Heart left ventricle (tissue), 16 donors: ENCODE measurements at places on chromosomes 2 and 18. TPM values are rescaled to one million over a fixed set of nuclear protein-coding genes. Genes with fewer than 3 reads are reported as not detected.

DNA sequence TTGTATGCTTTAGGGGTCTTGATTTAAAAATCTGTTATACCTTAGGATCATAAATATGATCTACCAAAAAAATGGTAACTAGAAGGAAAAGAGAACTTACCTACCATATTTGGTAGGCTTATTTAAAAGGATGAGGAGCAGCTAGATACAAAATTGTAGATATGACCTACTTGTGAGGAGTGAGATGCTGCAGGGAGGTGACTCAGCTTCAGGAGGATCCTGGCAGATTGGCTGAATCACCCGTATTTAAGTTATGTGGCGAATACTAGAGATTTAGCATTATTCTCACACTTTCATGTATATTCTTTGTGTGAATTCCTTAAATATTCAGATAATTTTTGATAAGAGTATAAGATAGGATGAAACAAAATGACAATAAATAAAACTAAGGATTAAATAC is 657.3 kb upstream of the LINC00305 start:
- H3K36me3 ChIP-seq: no peaks in the 10 kb centered on the region
- no peak overlapping the region for H3K27ac ChIP-seq
- H3K27me3 ChIP-seq: no peaks in the 10 kb centered on the region

- peaks cover 41% of the 10 kb centered on the region for H3K4me1 ChIP-seq
- no peak for DNase-seq
- H3K4me3 ChIP-seq: no peak overlapping the region
- no peak overlapping the region for H3K27ac ChIP-seq
Observed at GRCh38 chr18:21747268-21747667, 6.7 kb downstream of the MIB1 start.

The ARHGAP28 gene
- 1.8 TPM for total RNA-seq

The FABP1 gene
- not detected for total RNA-seq

- no peaks in the 10 kb centered on the region for H3K36me3 ChIP-seq
- no peak overlapping the region for H3K4me3 ChIP-seq
- no peaks in the 10 kb centered on the region for H3K27me3 ChIP-seq
- no peaks in the 10 kb centered on the region for H3K4me1 ChIP-seq
Observed at GRCh38 chr2:102664471-102664909, 45.1 kb downstream of the SLC9A2 start.

The GPR45 gene
- not detected for total RNA-seq

DNA sequence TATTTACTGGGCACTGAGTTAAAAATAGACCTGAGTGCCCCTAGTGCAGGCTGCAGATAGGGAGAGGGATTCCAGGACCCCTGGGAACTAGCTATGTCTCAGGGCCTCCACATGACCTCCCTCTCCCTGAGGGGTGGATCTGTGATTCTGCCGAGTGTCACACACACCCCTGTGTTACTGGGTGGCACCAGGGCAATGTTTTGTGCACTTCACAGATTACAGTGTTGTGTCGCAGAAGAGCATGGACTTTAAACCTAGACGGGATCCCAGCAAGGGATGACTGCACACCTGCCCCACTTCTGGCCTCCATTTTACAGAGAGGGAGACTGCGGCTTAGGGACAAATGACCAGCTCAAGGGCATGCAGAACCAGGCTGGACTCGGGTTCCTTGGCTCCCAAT is 65.6 kb downstream of the ZFP36L2 start:
- H3K4me1 ChIP-seq: peaks cover 34% of the 10 kb centered on the region
- no peaks in the 10 kb centered on the region for H3K36me3 ChIP-seq
- no peaks in the 10 kb centered on the region for H3K27me3 ChIP-seq
- peak overlapping the region; percentile 83 for H3K27ac ChIP-seq
- no peak overlapping the region for H3K4me3 ChIP-seq

- H3K27me3 ChIP-seq: no peaks in the 10 kb centered on the region
- H3K36me3 ChIP-seq: peaks cover 4% of the 10 kb centered on the region
- H3K27ac ChIP-seq: no peak overlapping the region
- H3K4me1 ChIP-seq: no peaks in the 10 kb centered on the region
Observed at GRCh38 chr2:232761301-232761907, 15.0 kb downstream of the KCNJ13 start.

The AOX1 gene
- total RNA-seq: 2.9 TPM

- peak; percentile 28 for DNase-seq
- H3K27me3 ChIP-seq: no peaks in the 10 kb centered on the region
- H3K36me3 ChIP-seq: no peaks in the 10 kb centered on the region
- peaks cover 60% of the 10 kb centered on the region for H3K4me1 ChIP-seq
- H3K27ac ChIP-seq: no peak overlapping the region
Observed at GRCh38 chr2:84832772-84833461, 48.0 kb downstream of the TRABD2A start.

The TMEFF2 gene
- 0.44 TPM for total RNA-seq

DNA sequence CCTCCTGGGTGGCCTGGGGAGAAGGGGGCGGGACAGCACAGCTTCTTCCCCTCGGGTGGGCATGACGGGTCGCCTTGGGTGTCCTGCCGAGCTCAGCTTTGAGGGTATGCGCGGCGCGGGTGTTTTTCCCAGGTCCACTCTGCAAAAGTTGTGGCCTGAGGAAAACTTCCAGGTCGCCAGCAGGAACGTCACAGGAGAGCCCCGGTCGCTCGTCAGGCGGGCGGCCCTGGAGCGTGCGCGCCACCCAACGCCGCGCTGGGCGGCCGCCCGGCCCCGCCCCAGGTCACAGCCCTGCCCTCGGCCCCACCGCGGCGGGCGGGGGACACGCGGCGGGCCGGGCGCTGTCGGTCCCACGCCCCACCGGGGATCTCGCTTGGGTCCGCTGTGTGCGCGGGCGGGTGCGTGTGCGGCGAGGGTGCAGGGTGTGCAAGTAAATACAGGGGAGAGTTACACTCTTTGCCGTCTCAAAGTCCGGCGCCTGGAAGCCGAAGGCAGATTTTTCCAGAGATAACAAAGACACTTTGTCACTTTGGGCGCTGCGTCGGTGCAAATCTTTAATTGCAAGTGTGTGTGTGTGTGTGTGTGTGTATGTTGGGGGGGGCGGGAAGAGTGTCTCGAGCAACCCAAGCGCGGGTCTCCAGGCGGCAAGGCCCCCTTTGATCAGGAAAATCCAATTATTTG is 616 bp upstream of the SP5 start:
- peaks cover 90% of the 10 kb centered on the region for H3K27me3 ChIP-seq
- H3K36me3 ChIP-seq: no peaks in the 10 kb centered on the region
- H3K4me3 ChIP-seq: peak overlapping the region; percentile 45

DNA sequence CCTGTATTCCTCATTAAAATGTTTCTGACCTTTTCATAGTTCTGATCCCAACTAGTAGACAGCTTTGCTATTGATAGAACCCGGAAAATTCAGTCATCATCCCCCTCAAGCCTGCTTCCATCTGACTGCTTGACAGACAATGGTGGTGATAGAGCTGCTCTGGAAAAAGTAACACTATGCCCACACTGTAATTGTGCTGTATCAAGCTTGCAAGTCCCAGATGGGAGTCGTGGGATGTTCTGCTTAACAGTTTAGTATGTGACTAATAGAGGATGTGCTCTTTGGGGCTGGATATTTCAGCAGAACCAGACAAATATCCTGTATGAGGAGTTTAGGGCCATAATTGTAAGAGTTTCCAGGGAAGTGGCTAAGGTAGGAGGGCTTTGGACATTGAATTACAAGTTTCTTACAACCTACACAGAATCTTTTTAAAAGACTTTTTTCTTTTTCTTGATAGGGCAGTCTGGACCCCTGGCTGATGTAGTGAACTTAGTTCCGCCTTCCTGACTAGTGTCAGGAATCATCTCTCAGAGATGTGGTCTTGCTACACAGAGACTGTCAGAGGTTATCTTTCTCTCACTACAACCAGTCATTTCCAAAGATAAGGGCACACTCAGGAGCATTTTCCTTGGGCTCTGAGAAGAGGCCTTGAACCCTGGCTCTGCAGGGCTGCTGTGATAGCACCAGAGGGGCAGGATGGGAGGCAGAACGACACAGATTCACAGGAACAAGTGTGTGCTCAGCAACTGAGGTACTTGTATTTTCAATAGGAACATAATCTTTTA is 158.0 kb upstream of the RBMS1 start:
- no peaks in the 10 kb centered on the region for H3K36me3 ChIP-seq
- no peak overlapping the region for H3K27ac ChIP-seq
- peaks cover 36% of the 10 kb centered on the region for H3K4me1 ChIP-seq
- H3K4me3 ChIP-seq: no peak overlapping the region

The WNT6 gene
- 0.38 TPM for total RNA-seq

GRCh38 chr2:13135369-13135768 is 418.6 kb downstream of the TRIB2 start:
- H3K27ac ChIP-seq: peak overlapping the region; percentile 53
- no peaks in the 10 kb centered on the region for H3K27me3 ChIP-seq
- no peaks in the 10 kb centered on the region for H3K36me3 ChIP-seq
- DNase-seq: no peak
- no peak overlapping the region for H3K4me3 ChIP-seq
- H3K4me1 ChIP-seq: no peaks in the 10 kb centered on the region

The VWC2L gene
- total RNA-seq: not detected

DNA sequence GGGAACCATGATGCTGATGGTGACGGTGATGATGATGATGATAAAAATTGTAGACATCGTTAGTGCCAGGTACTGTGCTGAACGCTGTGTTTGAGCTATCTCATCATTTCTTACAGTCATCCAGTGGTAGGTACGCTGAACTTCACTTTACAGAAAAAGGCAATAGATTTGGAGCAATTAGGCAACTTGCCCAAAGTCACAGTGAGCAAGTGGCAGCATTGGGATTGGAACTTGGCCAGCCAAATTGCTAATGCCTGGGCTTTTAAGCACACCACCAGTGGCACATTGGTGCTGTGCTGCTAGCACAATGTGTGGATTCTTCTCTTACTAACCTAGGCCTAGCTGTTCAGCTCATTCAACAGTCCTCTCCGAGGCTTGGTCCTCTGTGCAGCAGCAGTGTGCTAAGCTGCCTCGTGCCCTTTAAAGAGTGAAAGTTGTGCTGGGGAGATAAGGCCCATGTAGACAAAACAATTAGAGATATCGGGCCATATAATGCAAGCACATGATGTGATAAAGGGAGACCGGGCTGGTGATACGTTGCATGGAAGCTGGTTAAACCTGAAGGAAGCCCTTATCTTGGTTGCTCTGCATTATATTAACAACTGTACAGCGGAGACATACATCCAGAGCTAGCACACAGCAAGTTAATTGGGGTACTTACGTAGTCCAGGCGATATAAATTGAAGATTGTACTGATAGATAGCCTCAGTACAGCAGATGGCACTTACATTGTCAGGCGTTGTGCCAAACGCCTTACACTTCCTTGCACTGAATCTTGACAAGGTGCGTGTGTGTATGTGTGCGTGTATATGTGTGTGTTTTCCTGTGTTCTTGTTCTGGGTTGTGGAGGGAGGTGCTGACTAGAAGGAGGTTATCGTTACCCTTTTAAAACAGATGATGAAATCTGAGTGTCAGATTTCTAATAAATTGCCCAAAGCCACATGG is 28.4 kb downstream of the HK2 start:
- DNase-seq: no peak
- no peak overlapping the region for H3K27ac ChIP-seq
- H3K27me3 ChIP-seq: no peaks in the 10 kb centered on the region

The SLC39A10 gene
- total RNA-seq: 7.2 TPM

GRCh38 chr2:158513841-158514240 is 57.1 kb downstream of the PKP4 start:
- DNase-seq: no peak
- no peaks in the 10 kb centered on the region for H3K27me3 ChIP-seq
- peaks cover 27% of the 10 kb centered on the region for H3K4me1 ChIP-seq
- H3K4me3 ChIP-seq: no peak overlapping the region
- H3K36me3 ChIP-seq: no peaks in the 10 kb centered on the region

- no peak overlapping the region for H3K27ac ChIP-seq
- H3K4me1 ChIP-seq: no peaks in the 10 kb centered on the region
- H3K36me3 ChIP-seq: no peaks in the 10 kb centered on the region
- no peaks in the 10 kb centered on the region for H3K27me3 ChIP-seq
- H3K4me3 ChIP-seq: no peak overlapping the region
Observed at GRCh38 chr2:8472545-8473323, 209.1 kb upstream of the ID2 start.

DNA sequence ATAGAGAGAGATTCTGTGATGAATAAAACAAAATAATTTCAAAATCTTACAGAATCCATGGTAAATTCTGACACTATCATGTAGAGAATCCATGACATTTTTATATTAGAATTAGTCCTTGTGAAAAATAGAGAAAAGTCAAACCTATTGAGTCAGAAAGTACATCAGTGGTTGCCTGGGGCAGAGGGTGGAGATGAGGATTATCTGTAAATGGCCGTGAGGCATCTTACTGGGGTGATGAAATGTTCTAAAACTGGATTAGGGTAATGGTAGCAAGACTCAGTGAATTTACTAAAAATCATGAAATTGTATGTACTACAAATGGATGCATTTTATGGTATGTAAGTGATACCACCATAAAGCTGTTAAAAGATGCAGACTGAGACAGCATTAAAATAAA is 323.1 kb downstream of the SLC8A1 start:
- peak overlapping the region; percentile 80 for H3K27ac ChIP-seq
- peaks cover 5% of the 10 kb centered on the region for H3K4me1 ChIP-seq
- no peaks in the 10 kb centered on the region for H3K36me3 ChIP-seq
- no peak for DNase-seq

The C2orf78 gene
- total RNA-seq: not detected

DNA sequence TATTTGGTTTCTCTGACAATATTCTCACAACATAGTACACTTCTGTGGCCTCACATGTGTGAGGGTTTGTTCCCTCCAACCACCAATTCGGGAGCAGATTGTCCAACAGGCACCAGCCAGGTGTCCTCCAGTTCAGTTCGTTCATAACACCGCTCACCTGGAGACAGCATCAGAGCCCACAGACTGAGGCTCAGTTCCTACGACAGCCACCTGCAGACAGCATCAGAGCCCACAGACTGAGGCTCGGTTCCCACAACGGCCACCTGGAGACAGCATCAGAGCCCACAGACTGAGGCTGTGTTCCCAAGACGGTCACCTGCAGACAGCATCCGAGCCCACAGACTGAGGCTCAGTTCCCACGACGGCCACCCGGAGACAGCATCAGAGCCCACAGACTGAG is 58.2 kb upstream of the SNTG2 start:
- H3K27me3 ChIP-seq: no peaks in the 10 kb centered on the region
- no peak overlapping the region for H3K4me3 ChIP-seq
- no peak overlapping the region for H3K27ac ChIP-seq
- DNase-seq: no peak
- H3K36me3 ChIP-seq: no peaks in the 10 kb centered on the region

DNA sequence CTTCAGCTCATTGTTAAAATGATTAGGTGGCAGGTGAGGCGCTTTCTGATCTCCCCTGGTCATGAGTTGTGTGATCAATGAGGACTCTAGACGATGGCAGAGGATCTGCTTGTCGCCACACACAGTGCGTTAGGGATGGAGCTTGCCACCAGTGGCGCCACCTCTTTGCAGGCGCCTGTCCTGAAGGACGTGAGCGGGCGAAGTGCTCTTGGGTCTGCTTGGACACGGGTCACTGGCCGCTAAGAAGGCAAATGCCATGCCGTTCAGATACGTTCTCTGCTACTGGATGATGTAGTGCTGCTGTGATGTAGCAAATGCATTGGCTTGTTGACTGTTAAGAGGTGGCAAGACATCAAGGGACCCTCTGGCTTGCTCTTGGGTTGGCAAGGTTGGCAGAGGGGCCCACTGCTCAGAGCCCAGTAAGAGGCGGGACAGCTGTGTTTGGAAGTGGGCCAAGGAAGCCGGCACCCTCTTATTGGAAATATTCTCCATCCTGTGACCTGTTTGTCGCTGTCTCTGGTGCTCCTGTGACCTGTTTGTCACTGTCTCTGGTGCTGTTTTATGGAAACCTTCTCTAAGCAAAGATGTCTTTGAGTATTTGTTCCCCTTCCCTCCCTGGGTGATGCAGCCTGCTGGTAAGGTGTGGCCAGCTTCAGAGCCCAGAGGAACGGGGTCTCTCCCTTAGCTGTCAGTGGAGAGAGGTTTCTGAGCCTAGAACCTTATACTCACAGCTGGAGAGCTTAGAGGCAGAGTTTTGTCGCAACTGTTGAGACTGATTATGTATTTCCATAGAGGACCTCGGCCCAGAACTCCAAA is 14.6 kb downstream of the LDLRAD4 start:
- H3K4me1 ChIP-seq: peaks cover 6% of the 10 kb centered on the region
- no peak for DNase-seq
- no peak overlapping the region for H3K27ac ChIP-seq
- no peaks in the 10 kb centered on the region for H3K27me3 ChIP-seq
- no peaks in the 10 kb centered on the region for H3K36me3 ChIP-seq
- H3K4me3 ChIP-seq: no peak overlapping the region

The KCNG3 gene
- total RNA-seq: not detected
